NCI-H460 (cell line): ENCODE measurements at places on chromosomes 2 and 18. TPM values are rescaled to one million over a fixed set of nuclear protein-coding genes. Genes with fewer than 3 reads are reported as not detected.

Gene PLCD4
- total RNA-seq: 2.8 and 7.6 TPM in 2 replicates

Gene POTEC
- total RNA-seq: not detected in 2 replicates

Gene SPOPL
- total RNA-seq: 15.8 and 16.8 TPM in 2 replicates

Gene CDH2
- 0.77 and 1.2 TPM in 2 replicates for total RNA-seq

Gene EPAS1
- total RNA-seq: 50.5 and 54.5 TPM in 2 replicates

Gene CCDC68
- 55.6 and 64.8 TPM in 2 replicates for total RNA-seq

Gene REG3A
- total RNA-seq: not detected in 2 replicates

Gene UGT1A8
- not detected in 2 replicates for total RNA-seq

Gene DSG4
- not detected in 2 replicates for total RNA-seq
